ENCODE measurements at places on chromosomes 11 and 22.

GRCh38 chr11:57638005-57638781 lies 11.5 kb downstream of the YPEL4 start:
- DNase-seq, result no peak

- DNase-seq, result no peak
Observed at GRCh38 chr11:87198266-87198881, 160.6 kb downstream of the TMEM135 start.

GRCh38 chr11:64894070-64894811 lies 15.8 kb upstream of the EHD1 start:
- DNase-seq, result peak; percentile 86

GRCh38 chr11:48154151-48154550 lies 62.5 kb upstream of the OR4B1 start:
- no peak for DNase-seq

DNA sequence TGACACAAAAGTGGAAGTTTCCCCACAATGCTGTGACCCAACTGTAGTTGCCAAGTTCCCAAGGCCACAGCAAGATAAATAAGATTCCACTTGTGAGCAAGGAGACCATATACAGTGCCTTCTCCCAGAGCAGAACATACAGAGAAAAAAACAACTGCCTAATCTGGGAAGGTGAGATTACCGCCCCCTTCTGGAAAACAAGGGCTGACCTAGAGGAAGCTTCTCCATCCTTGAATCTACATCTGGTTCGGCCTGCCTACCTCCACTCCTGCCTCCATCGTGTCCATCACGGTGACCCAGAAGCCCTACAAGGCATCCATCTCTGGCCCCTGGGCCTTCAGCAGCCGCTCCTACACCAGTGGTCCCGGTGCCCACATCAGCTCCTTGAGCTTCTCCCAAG lies 6.1 kb upstream of the RNASEH2C start:
- DNase-seq, result peak; percentile 16

GRCh38 chr11:2092956-2093412 lies 46.2 kb downstream of the IGF2 start:
- DNase-seq, result peak; percentile 42

- DNase-seq, result no peak
Observed at GRCh38 chr11:6856871-6857270, 6.0 kb upstream of the OR10A2 start.

DNA sequence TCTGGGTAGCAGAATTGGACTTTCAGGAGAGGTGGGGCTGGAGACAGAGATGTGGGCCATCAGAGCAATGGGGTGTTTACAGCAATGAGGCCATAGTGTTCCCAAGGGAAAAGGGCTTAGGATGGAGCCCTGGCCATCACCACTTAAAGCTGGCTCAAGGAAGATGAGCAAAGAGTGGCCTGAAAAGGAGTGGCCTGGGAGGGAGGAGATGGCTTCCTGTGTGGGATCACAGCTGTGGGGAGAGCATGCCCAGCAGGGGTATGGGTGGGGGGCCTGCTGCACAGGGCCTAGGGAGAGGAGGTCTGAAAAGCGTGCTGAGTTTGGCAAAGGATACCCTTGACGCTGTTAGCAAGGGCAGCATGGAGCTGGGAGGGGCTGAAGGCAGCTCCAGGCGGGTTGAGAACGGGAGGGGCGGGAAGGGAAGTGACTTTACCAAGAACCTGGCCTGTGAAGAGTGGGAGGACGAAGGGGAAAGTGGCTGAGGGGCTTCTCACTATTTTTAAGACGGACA lies 13.9 kb downstream of the LRRC32 start:
- DNase-seq, result no peak

DNA sequence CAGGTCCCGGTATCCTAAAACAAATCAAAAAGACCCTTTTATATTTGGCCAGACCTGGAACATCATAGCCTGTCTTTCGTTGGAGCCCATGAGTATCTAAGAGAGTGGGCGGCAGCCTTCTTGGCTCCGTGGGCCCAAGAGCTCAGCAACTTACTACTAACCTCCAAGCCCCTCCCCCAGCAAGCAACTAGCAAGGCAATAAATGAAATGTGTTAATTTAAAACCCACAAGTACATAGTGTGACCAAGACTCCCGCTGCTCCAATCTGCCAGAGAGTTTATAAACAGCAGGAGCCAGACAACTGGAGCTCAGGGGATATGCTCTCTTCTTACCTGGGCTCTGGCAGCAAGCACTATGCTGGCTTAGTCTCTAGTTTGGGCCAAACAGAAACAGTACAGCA lies 40.8 kb upstream of the CYP2D6 start:
- no peak for DNase-seq

- DNase-seq, result peak; percentile 39
Observed at GRCh38 chr22:35076630-35077029, 10.7 kb downstream of the ISX start.

DNA sequence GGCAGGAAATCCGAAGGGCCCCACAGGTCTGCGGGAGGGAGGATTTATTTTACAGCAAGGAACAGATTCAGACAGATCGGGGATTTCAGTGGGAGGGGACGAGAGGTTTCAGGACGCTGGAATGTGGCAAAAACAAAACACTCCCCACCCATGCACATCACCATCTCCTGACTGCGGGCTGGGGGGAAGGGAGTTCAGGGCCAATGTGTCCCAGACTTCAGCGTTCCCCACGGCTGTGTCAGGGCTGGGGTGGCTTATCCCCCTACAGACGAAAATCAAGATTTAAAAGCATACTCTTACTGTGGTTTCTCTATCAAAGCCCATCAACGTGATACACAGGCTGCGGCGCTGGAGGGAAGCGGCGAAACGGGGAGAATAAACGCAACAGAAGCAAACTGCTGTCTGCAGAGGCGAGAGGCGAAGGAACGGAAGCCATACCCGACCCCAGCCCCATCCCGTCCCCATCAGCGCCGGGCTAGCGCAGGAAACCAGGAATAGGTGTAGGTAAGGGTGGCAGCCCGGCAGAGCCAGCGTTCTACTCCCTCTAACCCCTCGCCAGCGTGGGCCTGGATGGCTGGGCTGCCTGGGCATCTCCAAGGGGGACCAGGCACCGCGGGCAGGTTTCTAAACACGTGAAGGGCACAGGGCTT lies 2.7 kb downstream of the TENM4 start:
- DNase-seq, result no peak

- DNase-seq, result no peak
Observed at GRCh38 chr11:12496181-12497025, 119.0 kb downstream of the PARVA start.

DNA sequence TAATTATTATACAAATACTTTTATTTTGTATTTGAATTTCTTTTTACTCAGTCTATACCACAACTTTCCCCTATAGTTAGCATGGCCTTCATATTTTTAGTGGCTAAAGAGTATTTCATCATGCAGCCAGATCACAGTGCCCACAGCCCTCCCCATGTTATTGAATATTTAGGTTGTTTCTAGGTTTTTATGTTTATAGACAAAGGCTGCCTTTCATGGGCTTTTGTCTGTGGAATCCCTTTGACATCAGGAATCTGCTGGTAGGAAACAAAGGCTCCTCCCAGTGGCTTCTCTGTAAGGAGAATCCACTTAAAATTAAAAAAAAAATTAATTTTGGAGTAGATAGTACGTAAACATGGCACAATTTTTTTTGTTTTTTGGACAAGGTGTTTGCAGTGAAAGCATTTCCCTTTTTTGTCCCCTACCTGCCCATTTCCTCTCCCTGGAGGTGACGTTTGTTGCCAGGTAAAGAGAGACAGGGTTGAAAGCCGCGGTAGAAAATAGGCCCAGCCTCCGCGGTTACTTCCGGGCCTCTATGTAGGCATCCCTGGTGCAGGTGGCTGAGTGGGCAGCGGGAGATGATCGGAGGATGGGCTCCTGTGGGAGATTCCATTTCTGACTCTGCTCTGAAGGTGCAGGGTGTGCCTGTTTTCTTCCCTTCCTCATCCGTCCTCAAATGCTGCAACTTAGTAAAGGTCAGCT lies 82.2 kb upstream of the OR4B1 start:
- no peak for DNase-seq

DNA sequence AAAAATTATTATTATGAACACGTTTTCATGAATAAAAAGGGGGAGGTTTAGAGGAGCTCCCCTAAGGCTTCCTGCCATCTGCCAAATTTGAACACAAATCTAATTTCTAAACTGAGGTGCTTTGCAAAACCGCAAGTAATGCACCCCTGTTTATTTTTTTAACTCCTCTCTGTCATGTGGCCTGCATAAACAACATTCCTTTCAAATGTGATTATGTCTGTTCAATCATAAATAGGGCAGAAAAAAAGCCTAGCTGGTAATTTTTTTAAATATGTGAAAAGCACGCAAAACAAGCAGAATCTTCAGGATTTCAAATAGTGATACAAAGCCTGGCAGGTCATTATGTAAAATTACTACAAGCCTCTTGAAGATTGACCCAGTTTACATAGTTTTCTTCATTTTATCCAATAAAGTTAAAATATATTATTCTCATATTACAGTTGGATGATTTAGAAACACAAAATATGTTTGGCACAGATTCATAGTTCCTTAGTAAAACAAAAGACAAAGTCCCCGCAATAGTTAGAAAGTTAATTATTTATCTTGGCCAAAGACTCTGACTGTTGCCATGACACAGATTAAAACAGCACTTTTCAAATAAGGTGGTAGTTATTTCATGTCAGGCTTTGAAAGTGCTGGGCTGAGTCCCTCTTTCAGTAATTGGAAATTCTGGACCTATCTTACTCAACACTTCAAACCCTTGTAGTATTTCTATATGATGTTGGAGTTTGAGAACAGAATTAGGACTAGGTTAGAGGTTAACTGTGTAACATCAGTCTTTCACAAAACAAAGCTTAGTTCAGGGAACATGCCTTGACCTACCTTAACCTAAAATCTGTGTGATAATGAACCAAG lies 200.3 kb upstream of the MPPED2 start:
- no peak for DNase-seq

DNA sequence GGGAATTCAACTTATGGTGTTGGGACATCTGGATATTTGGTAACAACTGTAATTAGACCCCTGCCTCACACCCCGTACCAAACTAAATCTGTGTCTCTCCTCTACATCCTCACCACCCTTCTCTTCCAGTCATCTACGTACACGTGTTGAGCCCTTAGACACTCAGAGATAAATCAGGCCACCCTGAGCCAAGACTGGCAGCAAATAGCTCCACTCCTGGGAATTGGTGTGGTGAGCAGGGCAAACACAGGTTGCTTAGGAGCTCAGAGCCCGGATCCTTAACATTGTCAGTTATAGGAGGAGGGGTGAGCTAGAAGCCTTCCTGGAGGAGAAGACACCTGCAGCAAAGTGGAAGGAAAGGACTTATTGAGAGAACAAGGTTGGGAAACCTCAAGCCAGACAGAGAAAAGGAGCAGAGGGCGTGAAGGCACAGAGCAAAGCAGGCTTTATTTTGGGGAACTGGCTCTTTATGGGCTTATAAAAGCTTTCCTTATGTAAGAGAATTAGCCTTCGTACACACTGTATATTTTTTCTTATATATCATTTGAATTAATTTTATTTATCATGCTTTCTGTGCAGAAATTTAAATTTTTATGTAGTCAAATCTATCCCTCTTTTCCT lies 36.9 kb upstream of the KLHL35 start:
- peak; percentile 54 for DNase-seq

DNA sequence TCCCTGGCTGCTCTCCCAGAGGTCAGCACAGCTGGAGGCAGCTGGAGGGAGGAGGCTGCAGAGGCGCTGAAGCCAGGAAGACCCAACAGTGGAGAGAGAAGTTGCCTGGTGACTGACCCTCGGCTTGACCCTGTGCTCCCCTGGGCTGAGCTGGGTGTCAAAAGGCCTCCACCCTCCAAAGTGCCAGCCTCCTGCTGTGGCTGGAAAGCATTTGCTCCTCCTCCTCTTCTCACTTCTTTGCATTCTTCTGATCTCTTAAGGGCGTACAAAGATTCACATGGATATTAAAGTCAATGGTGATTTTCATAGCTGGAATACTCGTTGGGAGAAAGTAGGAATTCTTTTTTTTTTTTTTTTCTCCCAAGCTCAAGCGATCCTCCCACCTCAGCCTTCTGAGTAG lies 91.7 kb downstream of the MED15 start:
- DNase-seq, result no peak

GRCh38 chr22:20009582-20010306 lies 6.9 kb downstream of the ARVCF start:
- DNase-seq, result no peak

DNA sequence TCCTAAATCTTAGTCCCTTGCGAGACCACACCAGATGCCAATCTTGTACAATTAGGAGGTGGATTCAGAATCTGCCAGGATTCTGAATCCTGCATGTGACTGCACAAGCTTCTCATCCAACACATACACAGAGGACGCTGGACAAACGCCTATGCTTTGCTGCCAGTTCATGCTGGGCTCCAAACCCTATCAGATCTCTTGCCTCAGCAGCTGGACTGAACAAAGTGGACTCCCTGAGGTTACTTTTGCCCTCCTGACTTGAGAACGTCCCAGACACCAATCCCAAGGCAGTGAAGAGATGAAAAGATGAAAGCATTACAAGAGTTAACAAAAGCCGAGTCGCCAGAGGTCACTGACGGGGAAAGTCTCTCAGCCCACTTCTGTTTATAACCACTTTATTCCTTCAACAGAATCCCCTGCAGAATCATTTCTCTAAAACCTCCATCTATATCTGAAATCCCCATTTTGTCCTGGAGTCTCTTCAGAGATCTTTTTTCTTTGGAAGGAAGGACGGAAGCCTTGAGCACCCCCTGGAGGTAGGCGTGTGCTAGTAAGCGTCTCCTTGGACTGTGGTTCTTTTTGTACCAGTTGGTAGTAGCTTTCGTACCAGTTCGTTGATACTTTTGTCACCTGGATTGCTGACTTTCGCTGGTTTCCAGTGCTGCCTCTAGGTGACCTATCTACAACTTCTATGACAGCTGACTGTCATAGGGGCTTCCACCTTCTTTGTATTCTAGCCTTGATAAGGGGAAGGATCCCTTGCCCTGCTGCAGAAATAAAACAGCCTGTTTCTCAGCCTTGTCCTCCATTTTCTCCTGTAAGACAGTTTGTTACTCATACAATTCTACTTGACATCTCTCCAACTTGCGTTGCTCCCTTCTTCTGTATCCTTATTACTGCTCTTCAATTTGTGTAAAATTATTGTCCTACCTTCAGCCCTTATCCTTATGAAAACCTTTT lies 26.1 kb upstream of the EED start:
- peak; percentile 82 for DNase-seq

DNA sequence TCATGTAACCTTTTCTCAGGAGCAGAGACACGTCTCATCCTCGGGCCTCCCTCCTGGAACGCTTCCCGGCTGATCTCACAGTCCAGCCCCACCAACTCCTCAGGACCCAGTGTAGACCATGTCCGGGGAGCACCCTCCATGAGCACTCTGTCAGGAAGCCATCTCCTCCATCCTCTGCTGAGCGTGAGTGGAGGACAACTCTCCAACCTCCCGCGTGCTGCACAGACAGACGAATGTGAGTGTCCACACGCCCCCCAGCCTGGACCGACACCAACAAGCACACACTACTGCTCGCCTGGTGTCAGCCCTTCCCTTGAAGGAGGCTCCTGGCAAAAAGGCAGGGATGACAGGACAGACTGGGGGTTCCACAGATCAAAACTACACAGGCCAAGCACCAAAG lies 86.6 kb downstream of the SHANK2 start:
- no peak for DNase-seq

- DNase-seq, result peak; percentile 73
Observed at GRCh38 chr11:64759722-64760719, at the start of gene PYGM. TSS of gene PYGM (minus strand) at chr11:64759974. CDS start at chr11:64759898, 76 bp downstream.

- no peak for DNase-seq
Observed at GRCh38 chr11:128530118-128531074, 57.0 kb downstream of the ETS1 start.

GRCh38 chr22:21450320-21450831 lies 16.8 kb upstream of the TMEM191C start:
- DNase-seq, result no peak

- DNase-seq, result peak; percentile 15
Observed at GRCh38 chr11:116913000-116913399, 75.6 kb upstream of the APOA1 start.

- peak; percentile 88 for DNase-seq
Observed at GRCh38 chr11:68118706-68119448, 2.3 kb downstream of the CHKA start.

All from NB4 (cell line).